Inflammatory macrophage treated with lipopolysaccharide for 1 hour (primary cell): ENCODE measurements at places on chromosomes 5 and 9.
A peak's percentile ranks its signal among the peaks of the same experiment; 100 is the strongest.

GRCh38 chr5:159444441-159445082, 114.3 kb upstream of the IL12B start:
- DNase-seq = no peak

DNA sequence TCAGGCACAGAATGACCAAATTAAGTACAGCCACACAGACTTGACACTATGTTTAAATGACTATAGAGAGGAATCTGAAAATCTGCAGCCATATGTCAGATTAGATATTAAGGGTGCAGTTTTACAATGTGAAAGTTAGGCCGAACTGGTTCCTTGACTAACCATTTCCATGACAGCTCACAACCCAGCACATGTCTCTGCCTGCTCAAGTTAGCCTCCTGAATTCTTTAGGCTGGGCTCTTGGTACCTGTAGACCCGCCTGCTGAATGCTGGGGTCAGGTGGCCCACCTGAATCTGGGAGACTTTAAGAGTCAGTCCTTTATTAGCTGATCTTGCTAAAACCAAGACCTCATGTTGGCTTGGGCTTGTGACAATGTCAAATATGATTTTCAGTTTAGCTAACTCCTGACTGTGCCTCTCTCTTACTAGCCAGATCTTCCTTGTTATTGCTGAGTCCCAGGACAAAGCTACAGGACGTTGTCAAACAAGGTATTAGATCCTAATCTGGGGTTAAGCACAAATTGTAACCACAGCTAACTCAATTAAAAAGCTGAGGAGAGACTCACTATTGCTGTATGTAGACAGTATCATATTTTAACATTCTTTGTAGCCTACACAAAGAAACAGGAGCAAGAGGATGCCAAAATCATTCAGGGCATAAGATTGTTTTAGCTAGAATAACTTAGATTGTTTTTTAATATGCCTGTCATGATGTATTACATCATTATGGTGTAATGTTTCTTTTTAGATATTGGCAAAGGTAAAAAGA, 490.9 kb downstream of the SEMA5A start:
- no peak for DNase-seq

DNA sequence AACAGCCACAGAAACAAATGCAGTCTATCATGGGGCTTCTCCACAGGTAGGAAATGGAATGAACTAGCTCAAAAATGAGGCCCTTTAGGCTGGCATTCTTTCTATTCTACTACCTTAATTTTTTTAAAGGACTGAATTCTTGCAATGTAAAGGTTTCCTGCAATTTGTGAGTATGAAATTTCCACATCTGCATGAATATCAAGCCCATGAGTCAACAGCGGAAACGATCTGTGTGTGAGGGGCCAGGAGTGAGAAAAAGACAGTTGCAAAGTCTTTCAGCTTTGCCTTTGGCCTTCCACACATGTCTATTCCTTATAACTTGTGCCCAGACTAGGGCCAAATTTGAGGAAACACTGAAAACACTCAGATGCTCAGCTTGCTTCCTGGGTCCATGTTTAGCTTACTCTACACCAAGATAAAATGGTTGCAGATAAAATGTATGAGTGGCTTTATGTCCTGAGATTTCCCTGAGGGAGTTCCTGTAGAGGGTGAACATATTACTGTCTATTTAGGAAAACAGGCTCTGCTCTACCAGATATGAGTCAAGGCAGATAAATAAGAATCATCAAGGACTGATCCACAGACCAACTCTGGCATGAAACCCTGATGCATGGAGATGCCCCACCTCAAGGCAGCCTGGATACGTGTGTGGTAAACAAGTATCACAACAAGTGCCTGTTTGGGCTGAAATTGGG, 46.5 kb downstream of the RETREG1 start:
- no peak for DNase-seq

GRCh38 chr5:172150514-172151425, 37.3 kb downstream of the STK10 start:
- peak; percentile 95 for DNase-seq

DNA sequence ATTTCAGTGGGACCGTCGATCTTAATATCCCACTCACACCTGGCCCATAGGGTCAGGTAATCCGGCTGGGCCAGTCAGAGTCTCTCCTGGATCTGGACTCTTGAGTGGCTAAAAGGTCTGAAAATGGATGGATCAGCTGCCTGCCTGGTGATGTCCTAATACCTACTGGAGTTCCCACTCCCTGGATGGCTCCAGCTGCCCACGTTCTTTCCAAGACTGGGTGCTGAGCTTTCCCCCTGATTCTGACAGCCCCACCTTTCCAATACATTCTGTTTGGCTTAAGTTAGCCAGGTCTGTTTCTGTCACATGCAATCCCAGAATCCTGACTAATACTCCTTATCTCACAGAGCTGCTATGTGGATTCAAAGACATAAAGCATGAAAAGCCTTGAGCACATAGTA, 10.2 kb downstream of the SH3PXD2B start:
- no peak for DNase-seq

DNA sequence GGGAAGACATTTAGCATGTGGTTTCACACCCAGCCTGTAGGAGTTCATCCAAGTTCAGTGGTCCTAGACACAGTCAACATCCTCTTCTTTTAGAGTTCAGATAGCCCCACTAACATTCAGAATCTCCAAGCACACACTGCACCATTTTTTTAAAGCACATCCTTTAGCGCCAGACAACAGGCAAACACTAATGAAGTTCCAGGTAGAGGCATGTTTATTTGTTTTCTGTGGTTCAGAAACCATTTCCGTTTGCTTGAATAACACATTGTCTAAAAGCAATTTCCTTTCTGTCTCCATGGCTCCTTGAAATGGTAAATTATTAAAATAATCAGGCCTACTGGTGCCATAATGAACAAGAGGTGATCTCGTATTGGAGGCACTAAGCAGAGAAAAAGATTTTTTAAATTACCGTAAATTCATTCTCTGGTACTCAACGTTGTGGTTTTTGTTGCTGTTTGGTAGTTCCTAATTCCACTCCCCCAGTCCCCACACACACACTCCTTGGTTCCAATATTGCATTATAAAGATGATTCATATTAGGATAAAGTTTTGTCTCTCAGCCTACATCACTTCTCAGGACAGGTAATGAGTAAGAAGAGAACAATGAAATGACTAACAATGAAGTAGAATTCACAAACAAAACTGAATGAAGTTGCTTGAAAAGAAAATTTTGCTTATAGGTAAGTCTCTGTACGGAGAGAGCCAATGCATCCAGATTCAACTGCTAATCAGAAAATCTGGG, 153.1 kb downstream of the PCSK1 start:
- no peak for DNase-seq

GRCh38 chr9:115850548-115851304, 302.9 kb upstream of the PAPPA start:
- DNase-seq = no peak

DNA sequence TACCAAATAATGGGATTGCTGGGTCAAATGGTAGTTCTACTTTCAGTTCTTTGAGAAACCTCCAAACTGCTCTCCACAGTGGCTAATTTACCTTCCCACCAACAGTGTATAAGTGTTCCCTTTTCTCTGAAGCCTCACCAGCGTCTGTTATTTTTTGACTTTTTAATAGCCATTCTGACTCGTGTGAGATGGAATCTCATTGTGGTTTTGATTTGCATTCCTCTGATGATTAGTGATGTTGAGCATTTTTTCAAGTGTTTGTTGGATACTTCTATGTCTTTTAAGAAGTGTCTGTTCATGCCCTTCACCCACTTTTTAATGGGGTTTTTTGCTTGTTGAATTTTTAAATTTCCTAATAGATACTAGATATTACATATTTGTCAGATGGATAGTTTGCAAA, 28.4 kb upstream of the SUSD1 start:
- DNase-seq = no peak

DNA sequence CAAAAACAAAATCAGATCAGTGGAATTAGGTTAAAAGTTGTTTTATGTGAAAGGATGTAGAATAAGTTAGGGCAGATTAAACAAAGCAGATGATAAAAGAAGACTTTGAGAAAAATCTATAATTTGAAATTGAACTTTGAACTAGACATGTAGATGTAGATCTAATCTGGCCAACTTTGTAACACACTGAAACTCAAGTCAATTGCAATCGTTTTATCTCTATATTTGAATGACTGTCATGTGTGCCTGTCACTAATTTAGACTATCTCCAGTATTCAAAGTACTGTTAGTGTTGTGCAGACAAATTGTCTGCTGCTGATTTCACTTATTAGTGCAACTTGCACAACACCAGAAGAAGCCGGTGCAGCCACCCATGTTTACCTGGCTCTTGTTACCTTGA, 39.8 kb downstream of the ACOT12 start:
- DNase-seq = no peak

DNA sequence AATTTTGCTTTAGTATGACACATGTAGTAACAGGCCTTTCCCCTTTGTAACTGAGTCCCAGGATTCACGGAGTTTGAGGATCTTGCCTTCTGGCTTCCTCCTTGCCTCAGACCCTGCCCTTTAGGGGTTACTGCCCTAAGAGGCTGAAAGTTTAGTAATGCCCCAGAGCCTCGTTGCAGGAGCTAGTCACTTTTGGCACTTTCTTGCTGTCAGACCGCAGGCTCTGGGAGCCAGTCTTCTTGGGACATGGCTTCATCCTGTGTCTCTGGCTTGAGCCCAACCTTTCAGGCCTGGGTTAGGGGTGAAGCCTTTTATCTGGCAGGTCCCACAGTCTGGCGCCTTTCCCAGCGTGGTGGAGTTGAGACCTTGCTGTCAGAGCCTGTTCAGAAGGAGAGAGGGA, 185.6 kb upstream of the DMRT1 start:
- no peak for DNase-seq

- no peak for DNase-seq
Measured at GRCh38 chr5:124237206-124237695, 509.2 kb downstream of the ZNF608 start.

DNA sequence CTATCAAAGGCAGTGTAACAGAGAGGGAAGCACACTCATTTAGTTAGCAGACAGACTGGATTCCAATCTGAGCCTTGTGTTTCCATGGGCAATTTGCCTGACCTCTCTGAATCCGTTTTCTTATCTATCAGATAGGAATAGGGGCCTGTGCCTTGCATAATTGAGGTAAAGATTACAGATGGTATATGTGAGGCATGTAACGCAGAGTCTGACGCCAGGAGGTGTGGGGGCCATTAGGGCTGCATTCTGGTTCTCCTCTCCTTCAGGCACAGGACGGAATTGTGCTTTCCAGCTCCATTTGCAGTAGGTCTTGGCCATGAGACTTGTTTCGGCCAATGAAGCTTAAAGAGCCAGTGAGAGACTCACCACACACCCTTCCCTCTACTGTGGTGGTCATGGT, 97.6 kb downstream of the FRMD3 start:
- no peak for DNase-seq

DNA sequence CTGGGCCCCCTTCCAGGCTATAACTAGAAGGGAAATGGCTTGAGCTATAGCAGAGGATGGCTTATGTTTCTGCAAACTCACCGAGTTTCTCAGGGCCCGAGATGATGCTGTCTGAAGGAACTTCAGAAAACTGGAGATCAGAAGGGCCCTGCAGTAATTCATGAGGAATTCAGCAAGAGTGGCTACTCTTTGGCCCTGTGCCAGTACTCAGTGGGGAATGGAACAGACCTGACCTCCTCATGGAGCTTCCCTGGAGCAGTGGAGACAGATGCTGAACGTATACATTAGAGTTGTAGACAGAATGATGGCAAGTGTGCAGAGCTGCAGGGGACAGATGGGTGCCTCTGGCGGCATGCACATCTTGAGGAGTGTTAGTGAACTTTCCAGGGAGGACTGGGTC, 17.3 kb upstream of the SMIM32 start:
- no peak for DNase-seq

GRCh38 chr9:99255651-99256050, 33.6 kb downstream of the SEC61B start:
- no peak for DNase-seq

- DNase-seq = no peak
Measured at GRCh38 chr5:122401976-122402725, 90.1 kb downstream of the SNCAIP start.

GRCh38 chr9:126388964-126389708, 62.5 kb downstream of the MVB12B start:
- no peak for DNase-seq

DNA sequence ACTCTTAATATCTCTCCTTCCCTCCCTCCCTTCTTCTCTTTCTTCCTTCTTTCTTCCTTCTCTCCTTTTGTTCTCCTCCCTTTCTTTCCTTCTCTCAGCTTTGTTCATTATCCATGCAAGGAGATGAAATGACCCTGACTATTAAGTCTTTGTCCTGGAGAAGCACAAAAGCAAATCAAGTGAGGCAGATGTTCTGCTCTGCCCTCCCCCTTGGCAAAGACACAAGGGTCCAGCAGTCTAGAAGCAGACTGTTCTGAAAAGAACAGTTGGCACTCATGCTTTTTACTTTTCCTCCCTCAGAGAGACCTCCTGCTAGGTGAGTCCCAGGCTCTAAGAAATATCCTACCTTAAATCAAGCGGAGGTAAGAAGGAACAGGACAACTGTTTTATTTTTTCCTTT, 1067.6 kb upstream of the DMAC1 start:
- no peak for DNase-seq

DNA sequence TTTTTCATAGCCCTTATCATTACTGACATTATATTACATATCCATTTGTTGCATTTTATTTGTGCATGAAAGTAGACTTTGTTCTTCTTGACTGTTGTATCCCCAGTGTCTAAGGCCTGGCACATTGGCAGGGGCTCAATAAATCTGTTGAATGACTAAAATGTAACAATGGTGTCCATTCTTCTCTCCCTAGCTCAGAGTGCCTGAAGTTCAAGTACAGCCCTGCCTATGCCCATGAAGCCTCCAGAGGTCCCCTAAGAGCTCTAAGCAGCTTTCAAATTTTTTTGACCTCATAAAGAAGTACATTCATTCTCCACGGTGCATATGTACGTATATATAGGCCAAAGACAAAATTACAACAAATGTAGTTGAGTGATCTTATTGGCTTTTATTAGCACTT, 4.2 kb upstream of the BSPRY start:
- DNase-seq = no peak

DNA sequence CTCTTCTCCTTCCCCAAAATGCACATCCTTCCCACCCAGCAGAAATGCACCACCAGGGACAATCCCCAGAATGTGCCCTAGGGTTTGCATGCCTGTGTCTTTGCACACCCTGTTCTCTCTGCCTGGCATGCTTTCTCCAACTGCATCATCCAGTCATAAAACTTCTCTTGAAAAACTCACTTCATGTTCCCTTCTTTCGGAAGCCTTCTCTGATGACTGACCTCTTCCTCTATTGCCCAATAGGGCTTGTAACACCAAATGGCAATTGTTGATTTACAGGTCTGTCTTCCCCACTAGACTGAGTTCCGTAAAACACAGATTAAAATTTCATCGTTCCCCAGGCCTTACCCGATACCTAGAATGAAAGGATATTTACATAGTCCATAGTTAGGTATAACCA, 83.1 kb upstream of the SPOCK1 start:
- DNase-seq = peak; percentile 65

GRCh38 chr5:149434162-149435014, 55.3 kb upstream of the IL17B start:
- DNase-seq = no peak

DNA sequence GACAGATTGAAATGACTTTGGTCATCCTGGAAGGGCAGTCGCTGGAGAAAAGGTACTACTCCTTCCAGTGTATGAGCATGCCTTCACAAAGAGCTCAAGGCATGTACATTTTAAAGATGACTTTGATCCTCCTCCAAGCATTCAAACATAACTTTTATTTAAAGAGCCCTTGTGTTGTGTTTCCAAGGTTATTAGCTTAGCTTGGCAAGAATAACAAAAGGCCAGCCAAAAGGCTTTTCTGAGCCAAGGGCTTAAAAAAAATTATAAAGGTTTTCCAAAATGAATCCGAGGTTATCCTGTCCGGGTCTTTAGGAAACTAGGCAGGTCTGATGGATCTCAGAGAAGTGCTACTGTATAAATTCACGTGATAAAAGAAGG, 71.0 kb upstream of the PLPP6 start:
- no peak for DNase-seq
